ENCODE measurements at places on chromosomes 3 and 15. TPM values are rescaled to one million over a fixed set of nuclear protein-coding genes. Genes with fewer than 3 reads are reported as not detected.
A peak's percentile ranks its signal among the peaks of the same experiment; 100 is the strongest.

- DNase-seq = no peak
Measured at GRCh38 chr3:20250786-20251185, 64.8 kb upstream of the SGO1 start.

DNA sequence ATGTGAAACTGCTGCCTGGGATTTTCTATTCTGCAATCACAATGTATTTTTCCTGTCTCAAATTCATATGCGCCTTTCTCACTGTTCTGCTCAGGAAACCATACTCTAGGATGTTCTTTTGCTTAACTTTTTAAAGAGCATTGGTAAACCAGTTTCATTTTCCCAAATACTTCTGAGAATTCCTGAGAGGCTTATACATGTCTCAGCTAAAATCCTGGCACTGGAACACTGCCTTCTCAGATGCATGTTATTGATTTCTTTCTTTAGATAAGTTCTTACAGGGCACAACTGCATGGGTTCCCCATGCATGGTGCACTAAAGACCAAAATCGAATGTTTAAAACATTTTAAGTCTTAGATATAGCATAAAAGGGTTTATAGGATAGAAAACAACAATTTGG, 178.3 kb upstream of the PLSCR5 start:
- no peak for DNase-seq

- DNase-seq = no peak
Measured at GRCh38 chr15:99911816-99912215, 178.6 kb upstream of the LYSMD4 start.

GRCh38 chr15:81255958-81256320, 59.3 kb downstream of the IL16 start:
- no peak for DNase-seq

DNA sequence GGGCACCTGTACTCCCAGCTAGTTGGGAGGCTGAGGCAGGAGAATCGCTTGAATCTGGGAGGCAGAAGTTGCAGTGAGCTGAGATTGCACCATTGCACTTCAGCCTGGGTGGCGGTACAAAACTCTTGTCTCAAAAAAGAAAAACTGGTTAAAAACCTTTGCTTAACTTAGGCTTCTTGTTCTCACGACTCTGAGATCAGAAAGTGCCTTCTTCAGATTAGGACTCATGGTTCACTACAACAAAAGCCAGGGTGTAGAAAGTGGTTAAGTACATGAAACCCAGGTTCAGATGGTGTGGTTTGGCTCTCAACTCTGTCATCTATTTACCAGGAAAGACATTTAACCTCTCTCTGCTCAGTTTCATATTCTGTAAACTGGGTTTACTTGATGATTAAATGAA, 168.4 kb downstream of the TUSC7 start:
- DNase-seq = no peak

GRCh38 chr3:140177943-140178342, 243.0 kb downstream of the CLSTN2 start:
- DNase-seq = no peak

The GRAMD2A gene
- total RNA-seq = not detected

The CCDC39 gene
- not detected for total RNA-seq

The CAPN3 gene
- total RNA-seq = 4.1 TPM

The ZSCAN29 gene
- 14.5 TPM for total RNA-seq

- DNase-seq = no peak
Measured at GRCh38 chr3:16433701-16434151, 79.8 kb downstream of the RFTN1 start.

GRCh38 chr3:41907330-41908073, 54.4 kb downstream of the ULK4 start:
- no peak for DNase-seq

The SLC35G2 gene
- total RNA-seq = 9.5 TPM

The ATP13A4 gene
- 0.34 TPM for total RNA-seq

- DNase-seq = no peak
Measured at GRCh38 chr15:90638963-90639362, 78.2 kb upstream of the BLM start.

DNA sequence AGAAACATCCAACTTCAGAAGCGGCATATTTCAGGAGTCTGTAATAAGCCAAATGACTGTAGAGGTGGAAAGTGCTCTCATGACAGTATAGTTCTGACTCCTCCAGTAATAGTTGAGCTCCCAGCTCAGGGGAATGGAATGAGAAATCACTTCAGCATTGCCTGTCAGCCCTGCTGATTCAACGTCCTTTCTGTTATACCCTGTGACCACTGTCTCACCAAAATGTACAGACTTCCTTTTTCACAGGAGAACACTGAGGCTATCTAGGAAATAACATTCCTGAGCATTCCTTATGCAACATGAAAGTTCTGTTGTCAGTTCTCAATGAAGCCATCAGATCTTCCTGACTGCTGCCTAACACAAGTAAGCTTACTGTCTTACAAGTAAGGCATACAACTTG, 284.5 kb upstream of the MME start:
- DNase-seq = no peak

DNA sequence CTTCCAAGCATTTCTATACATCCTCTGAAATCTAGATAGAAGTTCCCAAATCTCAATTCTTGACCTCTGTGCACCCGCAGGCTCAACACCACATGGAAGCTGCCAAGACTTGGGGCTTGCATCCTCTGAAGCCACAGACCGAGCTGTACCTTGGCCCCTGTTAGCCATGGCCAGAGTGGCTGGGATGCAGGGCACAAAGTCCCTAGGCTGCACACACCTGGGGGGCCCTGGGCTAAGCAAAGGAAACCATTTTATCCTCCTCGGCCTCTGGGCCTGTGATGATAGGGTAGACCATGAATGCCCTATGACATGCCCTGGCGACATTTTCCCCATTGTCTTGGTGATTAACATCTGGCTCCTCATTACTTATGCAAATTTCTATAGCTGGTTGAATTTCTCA, 97.1 kb upstream of the CCDC39 start:
- no peak for DNase-seq

DNA sequence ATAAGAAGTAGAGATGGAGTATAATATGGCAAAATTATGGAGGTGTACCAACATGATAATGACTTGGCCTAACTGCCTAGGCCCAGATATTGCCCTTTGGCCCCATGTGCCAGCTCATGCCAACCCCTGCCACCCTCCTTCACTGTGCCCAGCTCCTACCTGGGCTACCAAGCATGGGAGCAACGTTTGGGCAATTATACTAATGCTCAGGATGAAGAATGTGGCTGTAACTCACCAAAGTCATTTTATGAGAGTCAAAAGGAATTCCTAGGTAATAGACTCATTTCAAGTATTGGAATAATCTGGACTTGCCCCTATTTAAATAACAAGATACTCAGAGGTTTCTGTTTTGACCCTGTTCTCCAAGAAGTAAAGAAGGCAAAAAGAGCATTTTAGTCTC, 240.2 kb upstream of the IL12A start:
- no peak for DNase-seq

GRCh38 chr3:160368804-160369203, 30.2 kb downstream of the IFT80 start:
- DNase-seq = no peak

The MME gene
- total RNA-seq = 11.6 TPM

- DNase-seq = no peak
Measured at GRCh38 chr3:184678317-184679055, 33.4 kb downstream of the MAGEF1 start.

GRCh38 chr3:134536781-134537180, 50.9 kb downstream of the CEP63 start:
- DNase-seq = no peak

The HES1 gene
- 127 TPM for total RNA-seq

DNA sequence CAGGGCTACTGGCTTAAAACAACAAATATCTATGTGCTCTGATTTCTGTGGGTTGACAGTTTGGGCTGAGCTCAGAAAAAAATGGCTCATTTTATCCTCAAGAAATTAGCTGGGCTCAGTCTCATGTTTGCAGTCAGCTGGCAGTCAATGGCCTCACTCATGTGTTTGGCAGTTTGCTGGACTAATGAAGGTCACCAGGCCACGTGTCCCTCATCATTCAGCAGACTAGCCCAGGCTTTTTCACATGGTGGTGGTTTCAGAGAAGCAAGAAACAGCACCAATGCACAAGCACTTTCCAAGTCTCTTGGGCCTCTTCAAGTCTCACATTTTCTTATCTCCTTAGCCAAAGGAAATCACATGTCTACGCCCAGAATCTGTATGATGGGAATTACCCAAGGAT, 478.3 kb upstream of the PPP2R3A start:
- no peak for DNase-seq

- no peak for DNase-seq
Measured at GRCh38 chr3:126995926-126996512, 13.1 kb downstream of the PLXNA1 start.

DNA sequence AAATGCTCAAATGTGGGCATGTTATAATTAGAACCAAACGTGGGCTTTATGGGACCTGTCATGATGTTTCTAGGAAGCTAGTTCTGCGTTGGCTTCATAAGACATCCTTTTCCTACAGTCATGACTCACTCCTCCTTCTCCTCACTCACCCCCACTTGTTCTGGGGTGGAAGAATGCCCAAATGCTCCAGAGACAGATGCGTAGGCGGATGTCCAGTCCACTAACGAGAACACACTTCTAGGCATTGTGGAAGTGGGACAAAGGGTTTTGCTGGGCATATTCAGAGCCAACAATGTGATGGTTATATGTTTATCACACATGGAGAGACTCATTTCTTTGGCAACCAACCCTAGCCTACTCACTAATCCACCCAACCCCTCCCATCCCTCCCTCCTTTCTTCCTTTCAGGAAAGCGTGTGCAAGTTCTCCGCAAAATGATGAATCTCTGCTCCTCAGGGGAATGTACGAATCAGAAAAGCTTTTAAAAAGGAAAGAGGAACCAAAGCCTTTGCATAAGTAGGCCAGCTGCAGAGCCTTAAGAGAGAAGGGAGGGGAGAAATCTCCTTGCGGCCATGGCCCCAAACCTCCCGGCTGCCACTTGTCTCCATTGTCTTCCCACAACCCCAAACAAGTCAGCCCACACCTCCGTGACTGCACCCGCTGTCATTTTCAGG, 123.0 kb upstream of the SPRED1 start:
- peak; percentile 74 for DNase-seq

- no peak for DNase-seq
Measured at GRCh38 chr3:42895580-42895868, 10.4 kb upstream of the ZNF662 start.

- no peak for DNase-seq
Measured at GRCh38 chr3:89332793-89333192, 225.4 kb downstream of the EPHA3 start.

The LHFPL4 gene
- total RNA-seq = not detected

DNA sequence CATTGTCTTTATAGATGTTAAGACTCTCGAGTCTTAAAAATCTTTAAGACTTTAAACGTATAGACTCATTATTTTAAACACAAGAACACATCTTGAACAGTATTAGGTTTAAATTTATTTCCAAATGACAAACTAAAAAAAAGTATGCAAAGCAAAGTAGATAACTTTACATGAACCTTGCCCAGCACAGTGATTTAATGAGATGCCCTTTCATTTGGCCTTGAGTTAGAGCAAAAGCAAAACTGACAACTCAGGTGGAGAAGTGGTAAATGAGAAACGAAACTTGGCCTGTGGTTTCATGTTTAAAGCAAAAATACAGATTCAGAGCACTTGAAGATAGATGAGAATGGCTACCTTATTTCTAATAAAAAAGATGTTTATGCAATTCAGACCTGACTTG, 8.6 kb downstream of the GPR15 start:
- no peak for DNase-seq

- no peak for DNase-seq
Measured at GRCh38 chr15:69105451-69105985, 54.9 kb upstream of the GLCE start.

- DNase-seq = no peak
Measured at GRCh38 chr3:124519591-124520194, 210.6 kb upstream of the UMPS start.

DNA sequence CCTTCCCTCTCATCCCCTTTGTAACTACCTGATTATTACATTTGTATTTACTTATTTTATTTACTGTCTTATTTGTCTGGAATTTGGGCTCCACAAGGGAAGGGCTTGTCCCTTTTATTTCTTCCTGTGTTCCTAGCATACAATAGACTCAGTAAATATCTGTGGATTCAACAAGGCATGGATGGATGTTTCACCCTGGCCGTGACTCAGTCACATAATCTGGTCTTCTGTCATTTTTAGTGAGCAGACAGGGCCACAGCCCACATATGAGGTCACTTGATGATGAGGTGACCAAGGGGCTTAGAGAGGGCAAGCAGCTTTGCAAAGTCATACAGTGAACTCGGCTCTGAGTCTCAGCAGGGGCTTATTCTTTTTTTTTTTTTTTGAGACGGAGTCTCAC, 7.8 kb upstream of the DAG1 start:
- DNase-seq = no peak

- no peak for DNase-seq
Measured at GRCh38 chr15:78007211-78007931, 70.1 kb downstream of the TBC1D2B start.

The HMG20A gene
- 48.0 TPM for total RNA-seq

DNA sequence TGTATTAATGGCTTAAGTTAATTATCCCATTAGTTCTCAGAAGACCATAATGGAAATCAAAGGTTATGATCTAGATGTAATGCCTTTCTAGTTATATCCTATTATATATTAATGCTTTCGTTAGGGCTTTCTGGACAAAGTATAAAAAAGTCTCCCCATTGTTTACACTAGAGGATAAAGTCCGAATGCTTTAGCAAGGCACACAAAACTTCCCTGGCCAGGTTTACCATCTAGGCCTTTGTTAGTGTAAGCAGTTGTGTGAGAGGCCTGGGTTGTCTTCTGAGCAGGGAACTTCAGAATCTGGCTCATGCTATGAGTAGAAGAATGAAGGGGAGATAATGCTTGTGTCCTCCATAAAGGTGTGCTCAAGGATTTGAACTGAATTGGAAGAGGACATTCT, 106.3 kb upstream of the MEIS2 start:
- DNase-seq = no peak

DNA sequence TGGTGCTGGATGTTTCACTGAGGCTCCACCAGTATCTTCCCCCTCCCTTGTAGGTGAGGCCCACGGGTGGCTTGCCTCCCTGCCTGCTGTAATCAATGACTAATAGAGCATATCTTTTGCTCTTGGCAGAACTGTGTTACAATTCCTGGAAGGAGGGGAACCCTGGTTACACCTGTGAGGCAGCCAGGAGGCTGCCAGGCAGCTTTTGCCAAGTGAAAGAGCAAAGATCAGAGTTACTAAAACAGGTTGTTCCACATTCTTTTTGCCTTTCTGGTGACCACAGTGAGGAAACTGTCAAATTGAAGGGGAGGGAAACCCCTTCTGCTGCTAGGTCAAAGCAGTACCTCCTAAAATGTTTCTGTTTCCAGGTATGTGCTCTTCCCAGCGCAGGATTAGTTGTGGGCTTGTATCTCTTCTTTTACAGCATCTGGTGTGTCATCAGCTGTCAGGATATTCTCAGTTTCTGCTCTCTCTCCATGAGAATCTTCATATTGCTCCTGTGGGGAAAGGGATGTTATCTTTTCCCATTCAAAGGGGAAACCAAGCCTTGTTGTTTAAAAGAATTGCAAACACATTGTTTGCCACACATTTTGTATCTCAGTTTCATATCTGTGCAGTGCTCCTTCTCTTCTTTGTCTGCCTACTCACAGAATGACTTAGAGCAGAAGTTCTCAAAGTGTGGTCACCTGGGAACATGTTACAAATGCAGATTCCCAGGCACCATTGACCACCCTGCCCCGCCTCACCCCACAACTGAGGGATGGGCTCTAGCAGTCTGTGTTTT, 137.4 kb upstream of the UMPS start:
- no peak for DNase-seq

The OR5K2 gene
- total RNA-seq = not detected

The VEPH1 gene
- 80.8 TPM for total RNA-seq

The SENP8 gene
- 2.5 TPM for total RNA-seq

GRCh38 chr15:72227192-72227586, 3.8 kb downstream of the PKM start:
- DNase-seq = peak; percentile 85
